Kasumi-1 (cell line): ENCODE measurements at places on chromosomes 5 and 9.

DNA sequence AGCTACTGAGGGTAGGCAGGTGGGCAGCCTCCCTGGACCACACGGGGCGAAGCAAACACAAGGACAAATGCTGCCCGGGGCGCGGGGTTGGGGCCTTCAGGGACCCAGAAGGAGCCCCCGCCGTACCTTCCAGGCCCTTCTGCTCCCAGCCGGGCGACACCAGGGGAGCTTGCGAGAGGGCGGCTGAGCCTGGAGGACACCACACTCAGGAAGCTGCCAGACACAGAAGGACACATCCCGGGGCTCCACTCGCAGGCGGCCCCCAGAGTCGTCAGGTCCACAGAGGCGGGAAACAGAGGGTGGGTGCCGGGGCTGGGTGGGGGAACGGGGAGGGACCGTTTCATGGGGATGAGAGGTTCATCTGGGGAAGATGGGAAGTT lies 58.5 kb upstream of the UBAC1 start:
- DNase-seq, result no peak

DNA sequence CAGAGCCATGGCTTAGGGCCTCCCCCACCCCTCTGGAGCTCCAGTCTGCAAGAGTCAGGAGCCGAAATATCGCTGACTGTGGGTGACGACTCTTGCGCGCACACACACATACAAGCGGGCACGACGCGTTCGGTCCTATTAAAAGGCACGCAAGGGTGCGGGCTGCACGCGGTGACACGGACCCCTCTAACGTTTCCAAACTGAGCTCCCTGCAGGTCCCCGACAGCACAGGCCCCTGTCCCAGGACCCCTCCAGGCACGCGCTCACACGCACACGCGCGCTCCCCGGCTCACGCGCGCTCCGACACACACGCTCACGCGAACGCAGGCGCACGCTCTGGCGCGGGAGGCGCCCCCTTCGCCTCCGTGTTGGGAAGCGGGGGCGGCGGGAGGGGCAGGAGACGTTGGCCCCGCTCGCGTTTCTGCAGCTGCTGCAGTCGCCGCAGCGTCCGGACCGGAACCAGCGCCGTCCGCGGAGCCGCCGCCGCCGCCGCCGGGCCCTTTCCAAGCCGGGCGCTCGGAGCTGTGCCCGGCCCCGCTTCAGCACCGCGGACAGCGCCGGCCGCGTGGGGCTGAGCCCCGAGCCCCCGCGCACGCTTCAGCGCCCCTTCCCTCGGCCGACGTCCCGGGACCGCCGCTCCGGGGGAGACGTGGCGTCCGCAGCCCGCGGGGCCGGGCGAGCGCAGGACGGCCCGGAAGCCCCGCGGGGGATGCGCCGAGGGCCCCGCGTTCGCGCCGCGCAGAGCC lies at the start of gene GRIN1:
Gene GRIN1, plus strand, starts transcription at position 433 of the 746 bp plus-strand sequence. CDS start 333 bp downstream, outside the sequence.
- no peak for DNase-seq

DNA sequence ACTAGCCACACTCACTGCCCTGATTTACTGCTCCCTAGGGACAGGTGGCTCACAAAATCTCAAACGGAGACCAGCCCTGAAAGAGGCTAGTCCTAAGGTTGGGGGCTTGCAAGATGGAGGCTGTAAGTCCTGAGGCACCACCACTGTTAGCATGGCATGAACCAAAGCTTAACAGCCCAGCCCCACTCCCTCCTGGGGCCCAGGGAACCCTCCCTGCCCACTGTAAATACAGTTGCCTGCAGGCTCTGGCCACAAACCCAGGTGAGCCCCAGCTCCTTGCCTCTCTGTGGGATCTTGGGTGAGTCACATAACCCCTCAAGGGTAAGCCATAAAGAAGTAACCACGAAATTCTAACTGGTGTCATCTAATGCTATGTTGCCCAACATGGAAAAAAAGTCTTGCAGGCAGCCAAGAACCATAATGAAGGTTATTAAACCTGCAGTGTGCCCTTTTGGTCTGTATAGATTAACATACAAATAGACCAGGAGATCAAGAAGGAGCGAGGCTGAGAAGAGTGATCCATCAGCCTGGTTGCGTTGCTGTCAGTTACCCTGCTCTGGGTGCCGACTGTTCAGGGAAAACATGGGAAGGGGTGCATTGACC lies 1.7 kb upstream of the POMT1 start:
- DNase-seq, result peak; percentile 25

GRCh38 chr9:91146391-91147019 lies 215.2 kb downstream of the AUH start:
- no peak for DNase-seq
